ENCODE measurements at places on chromosomes 4 and X. TPM values are rescaled to one million over a fixed set of nuclear protein-coding genes. Genes with fewer than 3 reads are reported as not detected.

Gene TMLHE
- total RNA-seq = 20.8 TPM

GRCh38 chrX:20263474-20263873 is 3.2 kb downstream of the RPS6KA3 start:
- H3K4me1 ChIP-seq = peaks cover 14% of the 10 kb centered on the region
- H3K36me3 ChIP-seq = no peaks in the 10 kb centered on the region
- no peak overlapping the region for H3K4me3 ChIP-seq
- no peak for DNase-seq

Gene COX7B2
- not detected for total RNA-seq

Gene UTP14A
- 20.8 TPM for total RNA-seq

DNA sequence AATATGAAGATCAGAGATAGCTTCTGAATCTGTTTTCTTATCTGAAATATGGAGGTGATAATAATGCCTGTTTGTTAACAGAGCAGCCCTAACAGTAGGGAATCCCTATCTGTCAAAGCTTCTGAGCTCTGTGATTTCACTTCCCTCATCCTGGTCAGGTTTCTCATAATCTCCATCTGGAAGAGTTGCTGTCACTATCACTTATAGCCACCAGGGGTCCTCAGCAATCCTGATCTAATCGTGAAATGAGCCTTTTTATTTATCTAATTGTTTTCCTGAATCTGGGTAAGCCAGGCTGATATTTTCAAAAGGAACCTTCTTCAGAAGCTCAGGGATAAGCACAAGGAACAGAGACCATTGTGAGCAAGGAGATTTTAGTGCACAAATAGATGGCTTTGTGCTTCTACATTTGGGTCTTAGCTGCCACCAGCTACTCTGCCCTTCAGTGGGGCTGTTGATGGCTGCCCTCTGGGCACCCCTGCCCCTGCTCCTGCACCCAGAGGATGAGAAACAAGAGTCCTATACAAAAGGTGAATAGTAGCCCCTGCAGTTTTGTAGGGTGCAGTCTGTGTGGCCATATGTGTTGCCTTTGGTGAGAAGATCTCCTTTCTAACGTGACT is 196.4 kb upstream of the RADX start:
- no peaks in the 10 kb centered on the region for H3K27me3 ChIP-seq
- no peak for DNase-seq
- no peak overlapping the region for H3K27ac ChIP-seq

DNA sequence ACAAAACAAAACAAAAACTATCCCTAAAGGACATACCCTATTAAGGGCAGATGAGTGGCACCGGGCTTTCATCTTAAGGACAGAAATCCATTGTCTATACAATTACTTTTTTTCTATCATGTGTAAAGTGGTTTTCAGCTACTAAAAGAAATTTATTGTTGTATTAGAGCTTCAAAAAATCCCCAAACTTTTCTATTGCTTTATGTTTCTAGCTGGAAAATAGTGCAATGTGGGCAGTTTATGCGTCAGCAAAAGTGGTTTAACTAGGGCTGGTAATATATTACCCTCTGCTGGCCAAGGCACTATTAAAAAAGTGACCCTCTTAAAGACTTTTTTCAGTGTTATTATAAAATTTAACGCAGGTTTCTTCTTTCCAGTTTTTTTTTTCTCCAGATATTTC is 15.5 kb upstream of the GPR82 start:
- H3K27me3 ChIP-seq = no peaks in the 10 kb centered on the region
- peaks cover 5% of the 10 kb centered on the region for H3K4me1 ChIP-seq
- DNase-seq = no peak
- H3K36me3 ChIP-seq = no peaks in the 10 kb centered on the region
- no peak overlapping the region for H3K4me3 ChIP-seq

Gene NSUN7
- total RNA-seq = 2.4 TPM

DNA sequence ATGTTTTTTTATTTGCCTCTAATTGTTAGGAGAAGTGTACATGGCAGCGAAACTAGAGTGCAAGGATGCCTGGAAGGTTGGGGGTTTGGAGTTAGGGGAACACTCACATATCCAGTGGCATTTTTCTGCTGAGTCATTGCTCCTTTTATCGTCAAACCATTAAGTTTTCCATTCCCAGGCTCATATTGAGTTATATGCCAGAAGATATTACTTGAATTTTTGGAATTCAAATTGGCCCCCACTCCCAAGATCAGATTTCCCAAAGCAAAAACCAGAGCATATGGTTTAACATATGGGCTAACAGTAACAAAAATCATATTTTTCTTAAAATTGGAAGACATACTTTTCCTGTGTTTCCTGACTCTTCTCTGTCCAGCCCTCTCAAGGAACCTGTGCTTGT is 152.7 kb downstream of the FSTL5 start:
- no peaks in the 10 kb centered on the region for H3K4me1 ChIP-seq
- no peak overlapping the region for H3K4me3 ChIP-seq
- DNase-seq = no peak

All from osteocyte (in vitro differentiated cells).